Fibroblast of skin of right biceps (primary cell): ENCODE measurements at places on chromosomes 5 and 9.

DNA sequence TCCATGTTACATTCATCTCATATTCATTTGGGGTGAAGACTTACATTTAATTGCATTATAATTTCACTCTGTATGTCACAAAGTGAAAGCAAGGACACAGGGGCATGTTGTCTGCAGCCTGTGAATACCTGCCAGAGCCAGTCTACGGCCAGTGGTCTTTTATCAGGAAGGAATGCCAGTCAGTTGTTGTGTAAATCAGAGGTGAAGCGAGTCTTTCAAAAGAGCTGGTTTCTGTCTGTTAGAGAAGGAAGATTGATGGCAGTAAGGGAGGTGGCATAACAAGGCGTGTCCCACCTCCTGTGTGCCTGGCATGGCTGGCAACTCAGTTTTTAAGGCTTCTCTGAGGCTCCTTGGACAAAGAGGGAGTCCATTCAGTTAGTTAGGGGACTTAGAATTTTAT is 18.1 kb upstream of the SYK start:
- no peak for DNase-seq

GRCh38 chr5:107364443-107365319 is 306.1 kb downstream of the EFNA5 start:
- no peak for DNase-seq

DNA sequence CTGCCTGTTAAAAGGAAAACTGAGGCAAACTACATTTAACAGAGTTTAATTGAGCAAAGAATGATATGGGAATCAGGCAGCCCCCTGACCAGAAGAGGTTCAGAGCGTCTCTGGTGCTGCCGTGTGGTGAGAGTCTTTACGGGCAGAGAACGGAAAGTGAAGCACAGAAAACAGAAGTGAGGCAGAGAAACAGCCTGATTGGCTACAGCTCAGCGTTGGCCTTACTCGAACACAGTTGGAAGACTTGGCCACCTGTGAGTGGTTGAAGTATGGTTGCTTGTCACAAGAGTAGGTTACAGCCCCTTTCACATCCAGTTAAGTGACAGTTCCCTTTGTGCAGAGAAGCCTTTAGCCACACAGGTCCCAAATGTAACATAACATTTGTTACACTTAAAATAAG is 16.9 kb upstream of the FBP1 start:
- no peak for DNase-seq

GRCh38 chr5:135315386-135315785 is 83.6 kb downstream of the MACROH2A1 start:
- DNase-seq, result no peak

GRCh38 chr5:142800776-142801494 is 30.8 kb downstream of the ARHGAP26 start:
- no peak for DNase-seq

DNA sequence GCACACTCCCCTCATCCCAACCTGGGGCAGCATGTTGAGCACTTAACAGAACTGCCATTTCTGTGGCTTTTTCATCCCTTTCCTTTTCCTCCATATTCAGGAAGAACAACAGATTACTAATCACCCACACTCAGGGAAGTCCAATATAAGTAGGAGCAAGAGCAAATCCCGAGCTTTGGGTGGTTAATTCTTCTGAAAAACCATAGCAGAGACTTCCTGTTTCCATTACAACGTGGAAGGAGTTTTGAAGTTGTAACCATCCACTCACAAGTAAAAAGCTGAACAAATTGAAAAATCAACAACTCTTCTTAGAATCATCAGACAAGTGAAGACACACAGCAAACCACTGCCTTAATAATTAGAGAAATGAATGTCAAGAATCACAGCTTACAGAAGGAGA is 8.2 kb downstream of the CTSL start:
- DNase-seq, result no peak

- no peak for DNase-seq
These were observed 80.5 kb downstream of the IRX2 start for GRCh38 chr5:2670940-2671339.

DNA sequence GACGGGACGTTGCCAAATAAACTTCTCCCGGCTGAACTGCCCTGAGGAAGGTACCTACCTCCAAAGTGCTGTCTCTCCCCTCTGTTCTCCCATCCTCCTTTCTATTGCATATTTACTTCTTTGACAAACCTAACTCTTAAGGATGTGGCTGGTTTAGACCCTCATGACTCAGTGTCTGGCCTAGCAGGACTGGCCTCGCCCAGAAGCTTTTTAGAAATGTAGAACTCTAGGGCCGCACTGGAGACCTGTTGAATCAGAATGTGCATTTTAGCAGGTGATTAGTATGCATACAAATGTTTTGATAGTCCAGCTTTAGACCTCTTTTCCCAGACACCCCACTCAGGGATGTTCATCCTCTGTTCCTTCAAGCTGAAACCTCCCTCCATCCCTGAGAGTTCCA is 335.9 kb downstream of the PIK3R1 start:
- DNase-seq, result no peak

- DNase-seq, result no peak
These were observed 228.3 kb upstream of the RASEF start for GRCh38 chr9:83291196-83291595.

DNA sequence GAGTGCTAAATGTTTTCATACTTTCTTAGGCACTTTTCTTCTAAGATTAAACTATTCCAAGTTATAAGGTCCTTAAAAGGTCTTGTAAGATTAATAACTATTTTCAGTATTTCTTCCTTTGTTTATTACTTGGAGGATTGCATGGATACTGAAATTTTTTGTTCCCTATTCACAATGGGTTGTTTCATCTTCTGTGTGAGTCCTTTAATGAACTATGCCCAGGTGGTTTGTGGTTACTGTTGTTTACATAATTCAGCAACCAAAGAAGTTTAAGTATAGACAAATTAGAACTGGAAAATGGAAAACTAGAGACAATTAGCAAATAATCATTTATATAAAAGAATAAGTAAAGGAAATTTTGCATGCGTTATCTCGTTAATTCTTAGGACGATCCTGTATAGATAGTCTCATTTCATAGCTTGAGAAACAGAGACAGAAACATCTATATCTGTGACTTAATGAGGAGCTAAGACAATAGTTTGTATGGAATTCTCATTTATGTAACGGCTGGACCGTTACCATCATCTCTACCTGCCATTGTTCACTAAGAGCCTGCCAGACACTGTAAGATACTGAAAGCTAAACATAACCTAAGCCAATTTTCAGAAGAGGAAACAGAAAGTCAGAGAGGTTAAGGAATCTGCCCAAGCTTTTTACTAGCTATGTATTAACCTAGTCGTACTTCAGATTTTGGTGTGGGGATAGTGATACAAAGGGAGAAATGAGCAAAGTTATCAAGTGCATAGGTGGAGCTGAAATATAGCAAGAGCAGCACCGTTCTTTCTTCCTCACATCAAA is 148.2 kb downstream of the PAM start:
- DNase-seq, result no peak
